ENCODE measurements at places on chromosomes 7 and 10. TPM values are rescaled to one million over a fixed set of nuclear protein-coding genes. Genes with fewer than 3 reads are reported as not detected.

The C10orf62 gene
- not detected for total RNA-seq

The SLC29A4 gene
- total RNA-seq, result 38.2 TPM

The MYO3A gene
- total RNA-seq, result not detected

The HOXA5 gene
- 15.3 TPM for total RNA-seq

The ACTR3C gene
- total RNA-seq, result 2.6 TPM
